CD8-positive, alpha-beta memory T cell (primary cell): ENCODE measurements at places on chromosomes 3 and 15. TPM values are rescaled to one million over a fixed set of nuclear protein-coding genes. Genes with fewer than 3 reads are reported as not detected.

DNA sequence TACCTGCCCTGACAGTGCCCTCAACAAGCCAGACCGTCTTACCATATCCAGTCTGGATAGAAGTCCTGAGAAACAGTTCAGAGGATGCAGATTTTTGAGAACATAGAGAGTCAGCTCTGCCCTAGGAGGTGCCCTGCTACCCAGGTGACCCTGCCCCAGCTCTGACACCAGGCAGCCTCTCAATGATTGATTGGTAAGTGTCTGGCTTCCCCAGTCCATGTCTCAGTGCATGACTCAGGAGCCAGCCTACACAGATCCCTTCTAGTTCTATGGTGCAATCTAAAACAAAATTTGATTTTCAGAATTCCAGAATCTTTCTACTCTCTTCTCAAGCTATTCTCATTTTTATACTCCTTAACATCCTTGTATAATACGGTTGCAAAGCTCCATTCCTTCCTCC, 292.1 kb downstream of the VPS13C start:
- no peak overlapping the region for H3K27ac ChIP-seq
- H3K4me1 ChIP-seq = no peaks in the 10 kb centered on the region
- no peak overlapping the region for H3K4me3 ChIP-seq
- DNase-seq = no peak
- no peaks in the 10 kb centered on the region for H3K27me3 ChIP-seq

- H3K27me3 ChIP-seq = peaks cover 22% of the 10 kb centered on the region
- H3K4me1 ChIP-seq = peaks cover 25% of the 10 kb centered on the region
- H3K36me3 ChIP-seq = peaks cover 6% of the 10 kb centered on the region
- H3K27ac ChIP-seq = peak within 1 kb of the TSS; percentile 64
Measured at GRCh38 chr3:27721717-27722564, at the start of gene EOMES. EOMES (minus strand) TSS chr3:27722323; CDS start chr3:27722294, 29 bp downstream.

- DNase-seq = no peak
- H3K4me3 ChIP-seq = no peak overlapping the region
- no peaks in the 10 kb centered on the region for H3K27me3 ChIP-seq
- H3K27ac ChIP-seq = no peak overlapping the region
Measured at GRCh38 chr3:72426618-72427397, 421.4 kb downstream of the SHQ1 start.

DNA sequence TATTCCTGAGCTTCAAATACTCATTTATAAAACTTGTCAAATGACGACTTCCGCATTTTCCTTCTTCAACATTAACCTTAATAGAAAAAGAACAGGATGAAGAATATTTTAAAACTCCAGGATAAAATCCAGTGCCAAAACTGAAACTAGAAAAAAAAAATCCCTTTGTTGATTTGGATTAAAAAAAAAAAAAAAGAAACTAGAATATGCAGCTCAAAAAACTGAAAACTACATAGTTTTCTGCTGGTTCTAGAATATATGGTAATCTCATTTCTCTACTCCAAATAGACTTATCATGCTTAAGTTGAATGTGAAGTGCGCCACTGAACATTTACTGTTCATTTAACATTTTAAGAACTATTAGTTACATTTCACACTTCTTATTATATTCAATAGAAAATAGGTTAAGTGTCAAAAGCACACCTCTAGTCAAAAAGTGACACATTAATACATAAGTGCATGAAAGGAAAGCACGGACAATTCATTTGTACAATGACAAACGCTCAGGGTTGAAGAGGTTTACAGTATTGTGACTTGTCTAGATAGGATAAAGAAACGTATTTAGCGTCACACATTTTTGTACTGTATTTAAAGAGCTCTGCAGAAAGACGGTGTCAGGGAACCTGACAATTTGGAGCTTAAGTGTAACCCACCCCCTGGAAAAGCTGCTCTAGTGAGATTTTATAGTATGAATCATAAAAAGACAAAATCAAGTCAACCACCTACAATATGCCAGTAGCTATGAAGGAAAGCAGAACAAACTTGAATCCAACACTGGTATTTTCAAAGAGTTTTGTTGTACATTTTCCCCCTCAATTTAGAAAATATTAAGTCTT, 5.8 kb downstream of the TRA2B start:
- peak overlapping the region; percentile 3 for H3K4me3 ChIP-seq
- no peaks in the 10 kb centered on the region for H3K27me3 ChIP-seq

DNA sequence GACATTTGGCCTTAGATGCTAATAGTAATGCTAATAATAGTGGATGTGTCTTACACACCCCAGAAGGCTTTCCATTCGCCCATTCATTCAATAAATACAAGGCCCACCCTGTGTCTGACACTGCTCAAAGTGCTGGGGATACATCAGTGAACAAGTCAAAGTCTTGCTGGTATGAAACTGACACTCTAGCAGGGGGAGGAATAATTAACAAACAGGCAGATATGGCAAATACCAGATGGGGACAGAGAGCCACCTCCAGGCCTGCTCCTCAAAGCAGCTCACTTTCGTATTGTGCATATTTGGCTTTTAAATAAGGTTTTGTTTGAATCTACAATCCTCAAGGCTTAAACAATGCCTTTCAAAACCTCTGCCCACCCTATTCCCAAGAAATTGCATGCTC, 28.3 kb upstream of the LYZL4 start:
- no peak overlapping the region for H3K4me3 ChIP-seq
- H3K4me1 ChIP-seq = no peaks in the 10 kb centered on the region
- no peaks in the 10 kb centered on the region for H3K36me3 ChIP-seq

DNA sequence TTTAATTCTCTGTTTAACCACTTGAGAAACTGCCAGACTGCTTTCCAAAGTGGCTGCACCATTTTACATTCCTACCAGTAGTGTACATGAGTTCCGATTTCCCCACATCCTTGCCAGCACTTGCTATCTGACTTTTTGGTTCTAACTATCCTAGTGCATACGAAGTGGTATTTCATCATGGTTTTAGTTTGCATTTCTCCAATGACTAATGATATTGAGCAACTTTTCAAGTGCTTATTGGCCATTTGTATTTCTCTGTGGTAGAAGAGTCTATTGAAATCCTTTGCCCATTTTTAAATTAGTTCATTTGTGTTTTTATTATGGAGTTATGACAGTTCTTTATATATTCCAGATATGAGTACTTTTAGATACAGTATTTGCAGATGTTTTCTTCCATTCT, 247.8 kb downstream of the GABRB3 start:
- no peak overlapping the region for H3K27ac ChIP-seq
- no peak overlapping the region for H3K4me3 ChIP-seq
- H3K4me1 ChIP-seq = no peaks in the 10 kb centered on the region
- no peak for DNase-seq
- H3K36me3 ChIP-seq = no peaks in the 10 kb centered on the region

DNA sequence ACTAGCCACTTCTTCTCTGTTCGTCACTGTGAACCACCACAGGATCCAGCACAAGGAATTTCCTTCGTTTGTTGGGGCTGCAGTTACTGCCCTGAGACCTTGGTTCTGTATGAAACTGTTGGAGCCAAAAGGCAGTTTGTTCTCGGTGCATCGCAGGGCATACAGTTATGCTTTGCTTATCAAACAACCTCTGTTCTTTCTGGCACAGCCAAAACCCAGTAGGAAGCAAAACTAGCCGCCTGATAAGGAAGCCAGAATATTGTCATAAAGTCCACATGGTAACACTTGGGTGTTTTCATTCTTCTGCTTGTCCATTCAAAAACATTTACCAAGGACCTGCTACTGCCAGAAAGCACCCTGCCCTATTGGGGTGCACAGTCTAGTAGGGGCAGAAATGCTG, 116.1 kb downstream of the RAB11A start:
- no peak overlapping the region for H3K4me3 ChIP-seq
- peaks cover 11% of the 10 kb centered on the region for H3K27me3 ChIP-seq
- H3K27ac ChIP-seq = no peak overlapping the region
- no peaks in the 10 kb centered on the region for H3K36me3 ChIP-seq
- DNase-seq = no peak
- H3K4me1 ChIP-seq = peaks cover 5% of the 10 kb centered on the region

DNA sequence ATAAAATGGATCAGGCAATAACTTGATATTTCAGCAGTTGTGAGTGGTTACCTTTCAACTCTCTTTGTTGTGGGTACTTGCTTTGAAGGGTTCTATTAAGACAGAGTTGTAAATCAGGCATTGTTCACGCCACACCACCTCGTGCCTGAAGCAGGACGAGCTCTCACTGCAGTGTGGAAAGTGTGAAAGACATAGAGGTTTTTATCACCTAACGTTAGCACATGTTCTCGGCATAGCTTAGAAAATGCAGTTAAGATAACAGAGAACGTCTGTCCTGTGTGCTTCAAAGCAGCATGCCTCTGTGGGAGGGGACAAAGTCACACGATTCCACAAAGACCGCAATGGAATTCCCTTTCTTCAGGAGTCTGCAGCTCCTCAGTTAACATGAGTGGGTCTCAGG, 7.8 kb downstream of the ADAMTS17 start:
- peaks cover 70% of the 10 kb centered on the region for H3K4me1 ChIP-seq
- no peaks in the 10 kb centered on the region for H3K36me3 ChIP-seq
- no peaks in the 10 kb centered on the region for H3K27me3 ChIP-seq
- no peak overlapping the region for H3K27ac ChIP-seq
- H3K4me3 ChIP-seq = no peak overlapping the region

DNA sequence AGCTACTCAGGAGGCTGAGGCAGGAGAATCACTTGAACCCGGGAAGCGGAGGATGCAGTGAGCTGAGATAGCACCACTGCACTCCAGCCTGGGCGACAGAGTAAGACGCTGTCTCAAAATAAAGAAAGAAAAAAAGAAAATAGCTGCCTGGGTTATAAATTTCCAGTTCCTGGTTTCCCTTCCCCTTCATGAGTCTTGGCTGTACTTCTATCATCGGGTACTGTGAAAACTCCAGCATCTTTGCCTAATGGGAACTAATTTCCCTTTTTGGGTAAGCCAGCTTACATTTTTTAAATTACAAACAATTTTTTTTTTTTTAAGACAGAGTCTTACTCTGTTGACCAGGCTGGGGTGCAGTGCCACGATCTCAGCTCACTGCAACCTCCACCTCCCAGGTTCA, 15.0 kb downstream of the DENND4A start:
- no peaks in the 10 kb centered on the region for H3K27me3 ChIP-seq
- no peak for DNase-seq
- H3K4me1 ChIP-seq = peaks cover 38% of the 10 kb centered on the region
- no peak overlapping the region for H3K27ac ChIP-seq
- H3K36me3 ChIP-seq = no peaks in the 10 kb centered on the region

GRCh38 chr15:70101459-70102113, 3.9 kb upstream of the TLE3 start:
- peaks cover 32% of the 10 kb centered on the region for H3K4me1 ChIP-seq
- H3K4me3 ChIP-seq = no peak overlapping the region
- no peaks in the 10 kb centered on the region for H3K36me3 ChIP-seq
- H3K27ac ChIP-seq = no peak overlapping the region

- no peaks in the 10 kb centered on the region for H3K4me1 ChIP-seq
- no peak for DNase-seq
- H3K4me3 ChIP-seq = no peak overlapping the region
- no peaks in the 10 kb centered on the region for H3K27me3 ChIP-seq
- H3K36me3 ChIP-seq = no peaks in the 10 kb centered on the region
Measured at GRCh38 chr15:48528921-48529320, 116.6 kb downstream of the FBN1 start.

DNA sequence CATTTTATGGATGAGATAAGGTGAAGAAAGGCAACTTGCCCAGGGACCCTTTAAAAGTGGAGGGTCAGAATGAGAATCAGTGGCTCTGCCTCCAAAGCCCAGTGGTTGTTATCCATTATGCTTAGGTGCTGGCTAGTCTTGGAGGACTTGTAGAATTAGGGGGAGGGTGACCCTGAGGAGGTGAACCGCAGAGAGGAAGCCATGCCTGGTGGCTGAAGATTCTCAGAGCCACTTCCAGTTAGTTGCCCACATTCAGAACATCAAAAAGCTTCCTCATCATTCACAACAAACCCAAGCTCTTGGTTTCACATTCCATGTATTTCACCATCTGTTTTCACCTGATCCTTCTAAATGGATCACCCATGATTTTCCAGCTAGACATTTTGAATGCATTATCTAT, 11.2 kb downstream of the EBLN2 start:
- no peaks in the 10 kb centered on the region for H3K27me3 ChIP-seq
- no peak overlapping the region for H3K4me3 ChIP-seq
- no peaks in the 10 kb centered on the region for H3K36me3 ChIP-seq

- H3K27me3 ChIP-seq = no peaks in the 10 kb centered on the region
- H3K36me3 ChIP-seq = no peaks in the 10 kb centered on the region
- H3K27ac ChIP-seq = no peak overlapping the region
- H3K4me3 ChIP-seq = no peak overlapping the region
- H3K4me1 ChIP-seq = no peaks in the 10 kb centered on the region
Measured at GRCh38 chr3:161295325-161295724, 74.2 kb downstream of the NMD3 start.

DNA sequence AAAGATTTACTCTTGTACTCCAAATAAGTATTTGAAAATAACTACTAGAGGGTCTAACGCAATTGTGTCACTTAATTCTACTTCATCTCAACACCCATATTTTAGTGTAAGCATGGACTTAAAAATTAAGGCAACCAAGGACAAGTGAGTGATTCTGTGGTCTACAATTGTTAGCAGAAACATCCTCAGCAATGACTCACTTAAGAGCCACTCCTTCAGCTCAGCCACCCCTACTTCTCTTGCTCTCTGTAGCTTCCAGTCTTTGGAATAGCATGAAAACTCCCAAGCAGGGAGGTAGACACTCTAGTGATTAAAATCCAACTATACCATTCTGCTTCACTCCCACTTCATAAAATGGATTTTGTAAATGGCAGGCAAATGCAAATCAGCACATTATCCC, 116.0 kb upstream of the LRRN1 start:
- no peak for DNase-seq
- H3K36me3 ChIP-seq = no peaks in the 10 kb centered on the region
- H3K27ac ChIP-seq = no peak overlapping the region
- no peaks in the 10 kb centered on the region for H3K4me1 ChIP-seq
- no peak overlapping the region for H3K4me3 ChIP-seq
- no peaks in the 10 kb centered on the region for H3K27me3 ChIP-seq

GRCh38 chr3:165439765-165440164, 243.6 kb upstream of the SLITRK3 start:
- no peaks in the 10 kb centered on the region for H3K27me3 ChIP-seq
- H3K27ac ChIP-seq = no peak overlapping the region
- no peaks in the 10 kb centered on the region for H3K36me3 ChIP-seq

GRCh38 chr3:140023616-140024530, 88.9 kb downstream of the CLSTN2 start:
- H3K27ac ChIP-seq = no peak overlapping the region
- DNase-seq = no peak
- no peaks in the 10 kb centered on the region for H3K4me1 ChIP-seq
- H3K4me3 ChIP-seq = no peak overlapping the region
- no peaks in the 10 kb centered on the region for H3K27me3 ChIP-seq

The BSN gene
- total RNA-seq = 0.46 TPM

The ESYT3 gene
- 0.07 TPM for total RNA-seq

The FETUB gene
- total RNA-seq = not detected

The RPL39L gene
- total RNA-seq = 13.1 TPM

The CHRM5 gene
- not detected for total RNA-seq

The COLQ gene
- total RNA-seq = 1.1 TPM

The ATP13A4 gene
- 2.6 TPM for total RNA-seq

The MESP1 gene
- 5.3 TPM for total RNA-seq
